AG09309 (cell line): ENCODE measurements at places on chromosomes 13 and 19.

DNA sequence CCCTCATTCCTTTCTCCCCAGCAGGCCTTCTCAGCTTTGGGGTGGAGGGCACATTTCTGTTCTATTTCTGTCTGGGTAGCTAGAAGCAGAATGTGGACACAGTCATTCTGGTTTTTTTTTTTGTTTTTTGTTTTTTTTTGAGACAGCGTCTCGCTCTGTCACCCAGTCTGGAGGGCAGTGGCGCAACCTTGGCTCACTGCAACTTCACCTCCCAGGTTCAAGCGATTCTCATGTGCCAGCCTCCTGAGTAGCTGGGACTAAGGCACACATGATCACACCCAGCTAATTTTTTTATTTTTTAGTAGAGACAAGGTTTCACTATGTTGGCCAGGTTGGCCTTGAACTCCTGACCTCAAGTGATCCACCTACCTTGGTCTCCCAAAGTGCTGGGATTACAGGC, 20.3 kb downstream of the CLPTM1 start:
- no peak for DNase-seq

GRCh38 chr13:92994056-92994455, 232.6 kb upstream of the GPC6 start:
- no peak for DNase-seq

DNA sequence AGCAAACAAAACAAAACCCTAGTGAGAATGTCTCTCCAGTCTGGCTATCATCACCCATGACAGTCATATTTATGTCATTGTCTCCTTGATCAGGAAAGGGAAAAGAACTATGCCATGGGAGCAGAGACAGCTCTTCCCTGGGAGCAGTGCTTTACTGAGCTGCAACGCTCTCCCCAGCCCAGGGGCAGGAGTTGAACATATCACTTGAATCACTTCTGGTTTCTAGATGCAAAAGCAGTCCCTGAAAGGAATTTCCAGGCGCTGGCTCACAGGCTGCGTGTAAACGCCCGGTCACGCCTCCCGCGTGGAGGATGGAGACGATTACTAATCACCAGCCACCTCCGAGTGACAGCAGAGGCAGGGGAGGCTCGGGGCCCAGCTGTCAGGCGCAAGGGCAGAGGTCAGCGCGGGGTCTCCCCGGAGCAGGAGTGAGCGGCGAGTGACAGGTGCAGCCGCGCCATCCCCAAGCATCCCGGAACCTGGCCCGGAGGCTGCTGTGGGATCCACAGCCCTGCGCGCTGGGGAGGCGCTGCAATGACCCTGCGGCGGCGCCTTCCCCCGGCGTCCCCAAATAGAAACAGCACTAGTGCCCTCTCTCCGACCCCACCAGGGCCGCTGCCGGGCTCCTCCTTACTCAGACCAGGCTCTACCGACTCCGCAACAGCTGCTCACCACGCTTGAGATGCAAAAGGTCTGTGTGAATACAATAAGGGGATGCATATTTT, 23.5 kb upstream of the DCLK1 start:
- no peak for DNase-seq

- DNase-seq, result no peak
Measured at GRCh38 chr19:5466814-5467291, 11.6 kb downstream of the ZNRF4 start.

DNA sequence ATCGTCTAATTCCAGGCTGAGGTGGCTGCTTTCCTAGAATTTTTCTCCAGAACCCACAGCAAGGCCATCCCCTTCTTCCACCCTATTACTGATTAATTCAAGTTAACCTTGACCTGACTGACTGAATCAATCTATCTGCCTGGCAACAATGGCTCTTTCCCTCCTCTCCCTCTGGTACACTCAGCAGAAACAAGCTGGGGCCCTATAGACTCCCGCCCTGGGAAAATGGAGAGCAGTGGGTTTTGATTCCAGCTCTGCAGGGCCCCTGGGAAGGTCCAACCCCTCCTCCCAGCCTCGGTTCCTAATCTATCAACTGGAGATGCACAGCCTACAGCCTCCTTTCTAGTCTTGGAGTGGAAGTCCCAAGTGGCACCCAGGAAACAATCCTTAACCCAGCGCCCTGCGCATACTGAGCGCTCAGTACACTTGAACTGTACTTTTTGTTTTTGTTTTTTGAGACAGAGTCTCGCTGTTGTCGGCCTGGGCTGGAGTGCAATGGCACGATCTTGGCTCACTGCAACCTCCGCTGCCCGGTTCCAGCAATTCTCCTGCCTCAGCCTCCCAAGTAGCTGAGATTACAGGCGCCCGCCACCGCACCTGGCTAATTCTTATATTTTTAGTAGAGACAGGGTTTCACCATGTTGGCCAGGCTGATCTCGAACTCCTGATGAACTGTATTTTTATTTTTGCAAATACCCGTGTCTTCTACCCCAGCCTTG, 5.2 kb upstream of the C3 start:
- DNase-seq, result no peak

- DNase-seq, result no peak
Measured at GRCh38 chr19:42295342-42295741, 6.6 kb upstream of the PRR19 start.

- no peak for DNase-seq
Measured at GRCh38 chr13:21557995-21558394, 46.0 kb downstream of the MICU2 start.

GRCh38 chr13:51797664-51798488, 6.1 kb downstream of the DHRS12 start:
- DNase-seq, result no peak

GRCh38 chr19:42140125-42140754, 8.0 kb upstream of the POU2F2 start:
- DNase-seq, result no peak

- no peak for DNase-seq
Measured at GRCh38 chr13:23488442-23488841, 54.9 kb upstream of the SACS start.
